GM06990 (cell line): ENCODE measurements at places on chromosomes 5 and 9.

- DNase-seq: no peak
These were observed 402.9 kb downstream of the MLLT3 start for GRCh38 chr9:20219437-20219836.

DNA sequence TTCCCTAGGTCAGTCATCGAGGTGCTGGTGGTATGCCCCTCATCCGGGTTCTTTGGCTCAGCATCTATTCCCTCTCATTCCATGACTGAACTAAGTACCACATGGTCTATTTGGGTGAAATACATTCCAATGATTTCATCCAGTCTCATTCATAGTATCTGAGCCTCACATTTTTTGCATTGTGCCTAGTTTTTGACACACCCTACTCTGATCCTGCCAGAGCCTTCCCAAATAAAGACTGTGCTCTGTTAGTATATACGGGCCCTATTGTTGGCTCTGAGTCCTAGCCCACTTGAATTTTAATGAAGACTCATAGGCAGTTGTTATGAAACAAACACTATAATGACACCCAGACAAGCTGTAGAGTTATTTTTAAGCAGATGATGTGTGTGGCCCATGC, 740.7 kb downstream of the CETN3 start:
- DNase-seq: no peak

DNA sequence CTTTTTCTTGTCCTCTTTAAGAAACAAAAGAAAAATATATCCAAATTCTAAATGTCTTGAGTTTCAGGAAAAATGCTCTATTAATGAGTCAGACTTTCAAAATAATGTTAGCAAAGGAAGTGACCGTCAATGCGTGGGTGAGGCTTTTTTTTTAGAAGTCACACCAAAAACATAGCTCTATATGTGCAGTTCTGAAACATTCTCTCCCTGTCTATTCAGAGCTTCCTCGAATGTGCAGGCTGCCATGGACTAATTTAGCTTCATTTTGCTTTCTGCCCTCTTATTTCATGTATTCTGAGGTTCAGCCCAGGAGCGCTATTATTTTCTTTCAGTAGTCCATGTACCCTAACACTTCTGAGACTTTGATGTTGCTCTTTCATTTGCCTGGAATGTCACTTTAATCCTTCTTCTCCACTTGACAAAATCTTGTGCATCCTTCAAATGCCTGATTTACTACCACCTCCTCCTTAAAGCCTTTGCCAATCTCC, 72.5 kb upstream of the RASA1 start:
- peak; percentile 25 for DNase-seq

GRCh38 chr9:504921-505740, 290.5 kb downstream of the DOCK8 start:
- DNase-seq: peak; percentile 20

GRCh38 chr5:69231851-69232250, 2.8 kb upstream of the CDK7 start:
- no peak for DNase-seq

DNA sequence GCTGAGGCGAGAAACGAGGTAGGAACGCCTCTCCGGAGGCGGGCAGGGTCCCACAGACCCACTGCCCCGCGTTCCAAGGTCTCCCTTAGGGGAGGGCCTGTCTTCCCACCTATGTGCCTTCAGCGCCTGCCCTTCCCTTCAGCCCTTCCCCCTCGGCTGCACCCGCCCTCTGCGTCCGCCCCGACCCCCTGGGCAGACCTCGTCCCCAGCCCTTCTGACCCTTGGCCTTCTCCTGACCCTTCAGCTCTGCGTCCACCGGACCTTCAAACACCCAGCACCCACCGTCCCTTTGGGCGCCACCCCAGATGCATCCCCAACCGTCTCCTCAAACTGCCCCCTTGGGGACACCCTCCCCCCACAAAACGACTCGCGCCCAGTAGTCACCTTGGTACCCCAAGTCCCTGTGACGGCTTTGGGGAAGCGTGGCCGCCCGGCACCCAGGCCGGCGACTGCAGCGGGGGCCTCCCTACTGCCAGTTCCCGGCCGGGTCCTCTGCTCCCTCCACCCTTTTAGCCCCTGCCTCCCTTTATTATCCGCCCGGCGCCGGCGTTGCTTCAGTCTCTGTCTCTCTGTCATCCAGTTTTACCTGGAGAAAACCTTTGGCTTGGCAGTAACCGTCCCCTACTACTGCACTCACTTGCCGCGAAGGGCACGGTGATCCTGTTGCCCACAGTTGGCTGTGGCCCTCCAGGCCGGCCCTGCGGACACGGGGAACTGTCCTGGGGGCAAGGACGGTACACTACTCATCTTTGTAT, 421 bp downstream of the RUSC2 start:
- peak; percentile 2 for DNase-seq

DNA sequence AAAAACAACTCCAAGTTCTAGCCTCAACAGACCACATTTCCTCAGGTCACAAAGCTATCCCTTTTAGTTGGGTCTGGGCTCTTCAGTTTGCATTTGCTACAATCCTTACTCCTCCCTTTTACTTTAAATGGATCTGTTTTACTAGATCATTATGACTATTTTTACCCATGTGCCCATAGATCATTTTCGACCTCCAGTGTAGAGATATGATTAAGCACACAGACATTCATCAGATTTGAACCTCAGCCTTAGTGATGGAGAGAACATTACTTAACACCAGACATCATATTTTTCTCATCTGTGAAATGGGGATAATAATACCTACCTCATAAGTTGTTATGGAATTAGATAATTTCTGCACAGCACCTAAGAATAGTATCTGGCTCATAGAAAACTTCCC, 141.9 kb downstream of the NPR3 start:
- DNase-seq: no peak

- no peak for DNase-seq
These were observed 360.1 kb upstream of the C9orf72 start for GRCh38 chr9:27933210-27934025.

- DNase-seq: no peak
These were observed 3.4 kb downstream of the ADGRD2 start for GRCh38 chr9:124453586-124454191.

- no peak for DNase-seq
These were observed 18.7 kb downstream of the DAPK1 start for GRCh38 chr9:87516222-87516925.
